ENCODE measurements at places on chromosomes 3 and 15.

DNA sequence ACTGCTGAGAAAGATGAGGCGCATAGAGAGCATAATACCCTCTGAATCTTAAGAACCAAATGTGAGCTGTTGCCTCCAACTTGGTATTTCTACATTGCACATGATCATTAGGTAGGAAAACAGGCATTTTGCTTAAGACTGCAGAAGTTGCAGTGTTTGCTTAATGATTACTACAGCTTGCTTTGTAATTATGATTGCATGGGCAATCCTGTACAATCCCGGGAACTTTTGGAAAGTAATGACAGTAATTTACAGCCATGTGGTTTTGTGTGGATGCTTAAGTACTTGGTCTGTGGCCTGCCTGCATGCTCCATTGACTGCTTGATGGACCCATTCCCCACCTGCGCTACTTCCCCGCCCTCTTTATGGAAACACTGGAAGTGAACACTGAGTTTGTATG, 301.1 kb downstream of the DIPK2A start:
- peak; percentile 4 for DNase-seq

DNA sequence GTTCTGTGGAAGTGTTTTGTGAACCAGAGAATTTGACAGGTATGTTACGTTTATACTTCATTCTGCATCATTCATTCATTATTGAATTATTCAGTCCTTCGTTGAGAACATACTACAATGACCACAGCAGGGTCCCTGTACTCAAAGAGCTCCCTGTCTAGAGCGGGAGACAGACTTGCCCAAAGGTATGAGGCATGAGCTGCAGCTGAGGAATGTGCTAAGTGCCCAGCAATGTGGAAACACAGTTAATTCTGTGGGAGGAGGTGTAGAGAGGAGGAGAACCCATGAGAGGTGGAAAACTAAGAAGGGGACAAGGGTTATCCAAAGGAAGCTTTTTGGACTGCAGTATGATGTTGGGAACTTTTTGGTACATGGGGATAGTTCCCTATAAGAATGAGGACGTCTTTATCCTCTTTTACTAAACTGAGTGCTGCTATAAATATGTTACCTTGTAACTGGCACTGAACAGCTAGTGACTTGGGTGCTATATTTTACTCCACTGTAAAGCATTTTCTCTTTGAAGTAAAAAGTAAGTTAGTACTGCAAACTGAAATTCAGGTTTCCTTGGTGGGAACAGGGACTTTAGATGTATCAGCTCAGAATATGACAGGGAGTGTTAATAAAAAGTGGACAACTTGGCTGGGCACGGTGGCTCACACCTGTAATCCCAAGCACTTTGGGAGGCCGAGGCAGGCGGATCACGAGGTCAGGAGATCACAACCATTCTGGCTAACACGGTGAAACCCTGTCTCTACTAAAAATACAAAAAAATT, 5.7 kb downstream of the SMAD3 start:
- DNase-seq: no peak

GRCh38 chr3:115930922-115931321, 307.6 kb downstream of the GAP43 start:
- peak; percentile 2 for DNase-seq

DNA sequence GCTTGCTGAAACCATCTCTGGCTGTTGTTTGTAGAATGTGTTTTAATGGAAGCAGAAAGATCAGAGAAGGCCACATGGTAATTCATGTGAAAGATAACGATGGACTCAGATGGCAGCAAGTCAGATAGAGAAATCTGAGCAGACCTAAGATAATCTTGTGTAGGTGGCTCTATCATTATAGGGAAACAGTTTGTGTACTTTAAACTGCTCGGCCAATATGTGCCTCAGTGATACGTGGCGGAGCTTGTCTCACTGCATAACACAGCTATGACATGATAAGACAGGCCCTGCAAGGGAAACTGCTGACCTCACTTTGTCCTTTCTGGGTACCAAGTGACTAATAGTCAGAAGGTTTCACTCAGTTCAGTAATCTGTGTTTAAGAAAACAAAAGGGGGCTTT, 51.0 kb downstream of the MME start:
- peak; percentile 45 for DNase-seq

DNA sequence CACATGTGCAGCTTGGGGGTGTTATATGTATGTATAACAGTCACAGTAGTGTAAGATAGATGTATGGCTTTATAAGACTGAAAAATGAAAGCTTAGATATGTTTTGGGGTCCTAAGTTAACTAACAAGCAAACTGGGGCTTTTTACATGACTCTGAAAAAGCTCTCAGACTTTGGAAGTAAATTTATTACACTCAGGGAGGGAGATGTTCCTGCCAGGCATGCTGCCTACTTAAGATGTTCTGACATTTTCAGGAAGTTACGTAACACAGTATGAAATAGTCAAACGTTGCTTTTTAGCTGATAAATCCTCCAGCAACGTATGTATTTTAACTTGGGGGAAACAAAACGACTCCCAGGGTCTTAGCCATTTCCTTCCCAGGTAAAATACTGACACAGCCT, 1.7 kb upstream of the IFT57 start:
- peak; percentile 39 for DNase-seq

DNA sequence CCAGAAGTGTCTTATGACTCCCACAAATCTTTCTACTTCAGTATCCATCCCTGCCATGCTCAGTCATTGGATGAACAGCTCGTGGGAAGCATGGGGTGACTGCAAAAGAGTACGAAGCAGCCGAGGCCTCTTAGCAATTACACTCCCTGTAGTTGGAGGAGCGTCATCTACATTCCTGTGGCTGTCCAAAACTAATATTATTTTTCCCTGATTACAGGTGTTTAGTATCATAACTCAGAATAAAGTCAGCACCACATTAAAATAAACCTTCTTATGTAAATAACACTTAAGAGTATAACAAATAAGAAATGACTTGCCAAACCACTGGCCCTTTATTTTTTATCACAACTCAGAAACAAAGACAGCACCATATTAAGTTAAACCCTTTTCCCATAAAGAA, 141.5 kb downstream of the PLOD2 start:
- no peak for DNase-seq

DNA sequence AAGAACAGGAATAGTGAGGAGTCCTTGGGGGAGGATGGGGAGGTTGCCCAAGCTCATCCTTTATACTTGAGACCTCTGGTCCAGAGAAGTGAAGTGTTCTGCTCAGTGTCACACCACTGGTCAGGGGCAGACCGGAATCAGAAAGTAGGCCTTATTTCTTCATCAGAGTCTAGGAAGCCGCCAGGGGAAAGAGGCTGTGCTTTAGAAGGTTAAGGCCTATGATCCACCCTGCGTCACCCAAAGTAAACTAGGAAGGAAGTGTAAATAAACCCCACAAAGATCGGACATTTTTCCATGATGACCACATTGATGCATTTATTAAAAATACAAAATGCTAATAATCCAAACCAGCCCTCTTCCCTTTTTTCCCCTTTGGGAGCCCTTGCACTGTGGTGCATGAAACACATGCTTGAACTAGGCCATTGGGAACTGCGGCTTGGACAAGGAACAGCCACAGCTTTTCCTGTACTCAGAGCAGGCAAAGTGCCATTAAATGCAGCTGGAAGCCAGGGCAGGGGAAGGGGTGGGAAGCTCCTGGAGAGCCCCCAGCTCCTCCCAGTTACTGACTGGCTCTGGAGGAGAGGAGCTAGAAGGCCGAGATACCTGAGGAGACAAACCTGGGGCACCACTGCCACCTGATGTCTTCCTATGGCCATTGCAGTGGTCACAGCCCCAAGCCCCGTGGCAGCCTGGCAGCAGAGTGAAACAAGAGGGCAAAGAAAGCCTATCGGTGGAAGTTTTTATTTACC, 37.0 kb downstream of the CDC25A start:
- DNase-seq: peak; percentile 63

GRCh38 chr15:83094583-83094982, 12.9 kb upstream of the TM6SF1 start:
- DNase-seq: no peak

DNA sequence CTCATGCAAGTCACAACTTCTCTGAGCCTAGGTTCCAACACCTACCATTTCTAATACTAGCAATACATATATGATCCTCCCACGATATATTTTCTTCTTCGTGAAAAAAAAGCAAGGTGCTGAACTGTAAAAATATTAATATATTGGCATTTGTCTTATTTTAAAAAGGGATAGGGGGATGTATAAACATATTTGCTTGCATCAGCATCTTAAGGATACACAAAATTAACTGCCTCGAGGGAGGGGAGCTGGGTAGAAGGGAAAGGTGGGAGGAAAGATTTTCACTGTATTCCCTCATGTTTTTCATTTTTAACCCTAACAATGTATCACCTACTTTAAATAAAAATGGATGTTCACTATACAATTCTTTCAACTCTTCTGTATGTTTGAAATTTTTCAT, 1.3 kb downstream of the HACD2 start:
- no peak for DNase-seq

GRCh38 chr3:187855131-187855530, 109.9 kb upstream of the BCL6 start:
- DNase-seq: peak; percentile 48

GRCh38 chr3:192929146-192929545, 11.5 kb upstream of the MB21D2 start:
- no peak for DNase-seq

DNA sequence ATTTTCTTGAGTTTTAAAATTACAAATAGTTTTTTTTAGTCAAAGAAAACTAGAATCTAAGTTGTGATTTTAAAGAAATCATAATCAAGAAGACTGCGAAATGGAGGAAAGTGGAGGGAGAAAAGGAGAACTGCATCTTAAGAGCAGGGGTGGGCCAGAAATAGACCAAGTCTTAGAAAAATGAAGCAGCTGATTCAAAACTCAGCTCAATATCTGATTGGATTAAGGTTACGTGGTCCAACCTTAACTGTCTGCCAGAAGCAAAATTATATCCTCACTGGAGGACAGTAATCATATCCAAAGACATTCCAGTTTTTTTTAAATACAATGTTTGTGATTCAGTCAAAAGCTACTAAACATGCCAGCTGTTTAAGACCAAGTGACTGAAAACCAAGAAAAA, 41.4 kb downstream of the CHSY1 start:
- DNase-seq: peak; percentile 55

DNA sequence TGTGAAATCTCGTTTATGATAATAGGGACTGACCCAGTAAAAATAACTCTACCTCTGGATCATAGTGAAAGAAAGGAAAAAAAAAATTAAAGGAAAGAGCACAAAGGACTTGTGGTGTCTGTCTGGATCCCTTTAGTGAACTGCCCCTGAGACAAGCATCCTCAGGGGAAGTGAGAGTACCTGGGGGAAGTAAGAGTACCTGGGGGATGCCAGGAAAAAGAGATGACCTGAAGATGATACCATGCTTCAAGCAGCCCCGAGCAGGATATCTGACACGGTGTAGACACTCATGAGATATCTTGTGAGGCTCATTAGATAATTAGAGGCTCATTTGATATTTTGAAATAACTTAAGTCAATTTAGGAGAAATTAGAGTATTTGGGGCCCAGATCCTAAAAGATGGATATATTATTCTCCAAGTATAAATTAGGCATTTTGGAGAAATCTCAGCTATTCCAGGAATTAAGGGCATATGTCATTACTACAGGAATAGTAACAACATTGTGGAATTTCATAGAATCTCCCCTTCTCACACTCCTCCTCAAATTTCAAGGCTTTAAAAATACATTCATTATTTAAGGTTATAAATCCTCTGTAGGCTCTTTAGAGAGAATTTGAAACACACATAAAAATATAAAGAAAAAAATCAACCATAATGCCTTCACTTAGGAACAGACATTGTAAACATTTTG, 36.3 kb upstream of the PSMD6 start:
- no peak for DNase-seq

- no peak for DNase-seq
Observed at GRCh38 chr15:68687136-68687735, 108.4 kb downstream of the CORO2B start.

- DNase-seq: peak; percentile 22
Observed at GRCh38 chr3:127412578-127413317, 124.9 kb upstream of the PRR20G start.

DNA sequence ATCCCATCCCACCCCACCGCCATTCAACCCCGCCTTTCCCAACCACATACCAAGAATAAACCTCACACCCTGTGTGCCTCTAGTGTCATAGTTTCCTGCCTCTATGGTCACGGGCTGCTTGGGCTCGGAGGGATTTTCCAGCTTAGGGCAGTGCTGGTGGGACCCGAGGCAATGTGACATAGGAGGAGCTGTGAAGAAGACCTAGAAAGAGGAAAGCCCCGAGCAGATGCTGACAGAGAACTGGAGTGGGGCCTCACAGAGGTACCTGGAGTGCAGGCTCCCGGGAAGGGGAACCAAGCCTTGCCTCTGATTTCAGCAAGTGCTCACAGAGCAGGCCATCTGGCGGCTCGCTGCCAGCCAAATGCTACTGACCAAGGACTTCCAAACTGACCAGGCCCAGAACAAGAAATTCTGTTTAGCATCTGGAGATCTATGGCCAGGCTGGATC, 27.5 kb downstream of the BHLHE40 start:
- peak; percentile 98 for DNase-seq

- DNase-seq: peak; percentile 89
Observed at GRCh38 chr3:53881691-53882593, at the start of gene ACTR8. Gene ACTR8 (minus strand): TSS chr3:53882152. CDS start chr3:53882101, 51 bp downstream.

GRCh38 chr3:147397155-147397874, 9.0 kb downstream of the ZIC4 start:
- DNase-seq: no peak

DNA sequence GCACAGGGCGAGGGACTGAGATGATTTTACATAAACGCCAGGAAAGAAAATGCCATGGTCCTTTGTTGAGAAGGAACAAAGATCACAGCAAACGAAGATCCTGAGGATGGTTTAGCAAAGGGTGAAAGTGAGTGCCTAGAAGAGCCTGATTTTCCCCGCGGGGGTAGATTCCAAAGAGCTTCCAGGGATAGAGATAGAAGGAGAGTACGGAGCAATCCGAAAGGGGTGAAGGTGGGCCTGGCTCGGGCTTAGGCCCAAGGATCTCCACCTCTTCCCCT, 977 bp downstream of the CDC25A start:
- no peak for DNase-seq

DNA sequence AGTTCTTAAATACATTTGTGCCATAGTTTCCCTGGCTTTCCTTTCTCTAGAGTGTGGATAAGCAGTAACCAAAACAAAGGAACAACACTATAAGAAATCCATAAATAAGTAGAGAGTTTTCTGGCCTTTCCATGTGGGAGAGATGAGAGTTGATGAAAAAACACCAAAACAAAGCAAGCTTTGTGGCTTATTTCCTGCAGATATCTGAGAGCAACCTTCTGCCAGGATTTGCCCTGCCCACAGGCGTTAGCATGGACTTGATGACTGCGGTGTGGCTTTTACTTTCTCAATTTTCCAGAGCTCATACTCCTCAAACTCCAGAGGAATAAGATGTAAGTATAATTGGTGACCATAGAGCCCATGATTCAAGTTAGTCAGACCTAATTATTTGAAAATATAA, 194.9 kb downstream of the RAP2B start:
- DNase-seq: no peak

DNA sequence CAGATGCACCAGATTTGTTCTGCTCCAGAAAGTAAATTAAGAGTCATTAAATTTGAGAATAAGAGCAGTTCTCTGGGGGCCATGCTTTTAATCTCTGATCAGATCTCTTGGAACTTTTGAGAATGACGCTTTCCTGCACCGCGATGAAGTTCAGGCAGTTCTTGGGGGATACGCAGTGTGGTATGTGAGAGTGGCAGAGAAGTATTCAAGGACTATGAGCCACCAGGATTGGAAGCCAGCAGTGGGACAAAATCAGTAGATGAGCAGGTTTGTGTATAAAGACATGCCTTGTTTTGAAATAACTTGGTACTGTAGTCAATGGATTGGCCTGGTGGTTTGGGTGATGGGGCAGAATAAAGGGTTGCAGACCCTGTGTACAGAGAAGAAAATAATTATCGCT, 483.6 kb downstream of the ERC2 start:
- no peak for DNase-seq

All from suppressor macrophage (primary cell).